ENCODE measurements at places on chromosomes 7 and 10.

GRCh38 chr10:61640856-61641255 lies 21.9 kb upstream of the CABCOCO1 start:
- no peak for DNase-seq

DNA sequence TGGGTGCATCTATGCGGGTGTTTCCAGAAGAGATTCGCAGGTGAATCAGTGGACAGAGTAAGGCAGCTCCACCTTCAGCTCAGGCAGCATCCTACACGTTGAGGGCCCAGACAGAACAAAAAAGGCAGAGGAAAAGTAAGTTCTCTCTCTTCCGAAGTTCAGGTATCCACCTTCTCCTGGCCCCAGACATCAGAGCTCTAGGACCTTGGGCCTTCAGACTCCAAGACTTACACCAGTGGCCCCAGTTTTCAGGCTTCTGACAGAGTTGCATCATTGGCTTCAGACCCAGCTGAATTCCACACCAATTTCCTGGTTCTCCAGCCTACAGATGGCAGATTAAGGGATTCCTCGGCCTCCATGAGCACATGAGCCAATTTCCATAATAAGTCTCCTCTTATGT lies 102.2 kb upstream of the GPR26 start:
- DNase-seq: no peak

DNA sequence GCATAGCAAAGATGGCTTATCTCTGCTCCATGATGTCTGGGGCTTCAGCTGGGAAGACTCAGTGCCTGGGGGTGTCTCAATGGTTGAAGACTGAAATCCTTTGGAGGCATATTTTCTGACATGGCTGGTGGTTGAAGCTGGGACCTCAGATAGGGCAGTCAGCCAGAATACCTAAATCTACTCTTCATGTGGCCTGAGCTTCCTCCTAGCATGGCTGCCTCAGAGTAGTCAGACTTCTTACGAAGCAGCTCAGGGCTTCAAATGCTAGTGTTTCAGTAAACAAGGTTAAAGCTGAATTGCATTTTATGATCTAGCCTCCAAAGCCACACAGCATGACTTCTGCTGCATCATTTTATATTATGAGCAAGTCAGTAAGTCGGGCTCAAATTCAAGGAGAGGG lies 2.6 kb upstream of the BRAF start:
- no peak for DNase-seq

GRCh38 chr10:45063591-45064231 lies 63.0 kb downstream of the ZNF22 start:
- DNase-seq: no peak

GRCh38 chr7:107945332-107945731 lies 54.3 kb downstream of the DLD start:
- no peak for DNase-seq

GRCh38 chr10:52756966-52757365 lies 15.6 kb downstream of the MBL2 start:
- no peak for DNase-seq

GRCh38 chr7:20696803-20697333 lies 81.4 kb downstream of the ABCB5 start:
- no peak for DNase-seq

DNA sequence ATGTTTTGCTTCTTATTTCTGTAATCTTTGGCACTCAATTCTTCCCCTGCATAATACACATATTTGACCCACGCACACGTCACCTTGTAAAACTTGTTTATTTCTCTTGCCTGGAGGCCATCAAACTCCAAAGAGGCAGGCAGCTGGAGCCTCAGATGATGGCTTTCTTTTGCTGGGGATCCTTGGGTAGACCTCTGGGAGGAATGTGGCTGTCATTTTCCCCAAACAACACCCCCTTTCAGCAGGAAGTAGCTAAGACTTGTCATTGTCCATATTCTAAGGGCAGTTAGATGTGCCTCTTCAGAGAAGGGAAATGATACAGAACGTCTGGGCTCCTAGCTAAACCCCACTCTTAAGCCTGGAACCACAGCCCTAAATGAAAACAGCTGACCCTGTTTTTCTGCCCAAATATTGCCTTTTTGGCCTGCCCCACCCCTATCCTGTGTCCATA lies 111.3 kb downstream of the ITGB8 start:
- no peak for DNase-seq

DNA sequence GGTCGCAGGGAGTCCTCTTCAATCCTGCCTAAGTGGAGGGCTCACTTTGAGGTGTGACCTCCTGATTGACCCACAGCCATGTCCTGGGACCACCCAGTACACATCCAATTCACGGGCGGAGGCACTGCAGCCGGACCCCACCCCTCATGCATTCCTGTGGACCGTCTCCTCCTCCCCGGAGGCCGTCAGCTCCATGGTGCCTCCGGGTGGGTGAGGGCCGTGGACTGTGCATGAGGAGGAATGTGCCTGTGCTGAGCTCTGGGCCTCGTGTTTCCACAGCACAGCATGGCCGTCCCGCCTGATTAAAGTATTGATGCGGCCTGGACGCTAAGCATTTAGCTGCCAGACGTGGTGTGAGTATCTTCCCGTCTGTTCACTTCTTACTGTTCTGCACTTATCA lies 52.8 kb downstream of the CFAP46 start:
- DNase-seq: no peak

- no peak for DNase-seq
These were observed 631 bp downstream of the RTKN2 start for GRCh38 chr10:62268027-62268398.

DNA sequence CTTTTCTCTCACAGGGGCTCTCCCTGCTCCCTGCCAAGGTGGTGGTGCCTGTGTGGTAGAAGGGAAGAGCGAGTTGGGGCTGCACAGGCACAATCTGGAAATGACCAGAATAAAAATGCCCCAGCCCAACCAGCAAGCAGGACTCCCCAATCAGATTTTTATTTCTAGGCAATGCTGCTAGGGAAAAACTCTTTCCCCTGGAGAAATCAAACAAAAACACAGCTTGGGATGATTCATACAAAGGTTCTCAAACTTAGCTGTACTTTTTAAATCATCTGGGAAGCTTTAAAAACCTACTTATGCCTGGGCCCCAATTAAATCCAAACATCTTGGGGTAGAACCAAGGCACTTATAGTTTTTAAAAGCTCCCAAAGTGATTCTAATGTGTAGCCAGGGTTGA lies 243.2 kb downstream of the HTR7 start:
- no peak for DNase-seq
